ENCODE measurements at places on chromosomes 16 and 17.
A peak's percentile ranks its signal among the peaks of the same experiment; 100 is the strongest.

GRCh38 chr17:40035162-40035559, 19.0 kb downstream of the MED24 start:
- DNase-seq, result peak; percentile 88

GRCh38 chr16:67528222-67528869, at the start of gene RIPOR1:
Gene RIPOR1, plus strand, starts transcription at chr16:67528829. Its CDS starts 9,618 bp downstream, at chr16:67538447.
- peak; percentile 80 for DNase-seq

GRCh38 chr16:80345701-80346100, 195.1 kb upstream of the DYNLRB2 start:
- no peak for DNase-seq

DNA sequence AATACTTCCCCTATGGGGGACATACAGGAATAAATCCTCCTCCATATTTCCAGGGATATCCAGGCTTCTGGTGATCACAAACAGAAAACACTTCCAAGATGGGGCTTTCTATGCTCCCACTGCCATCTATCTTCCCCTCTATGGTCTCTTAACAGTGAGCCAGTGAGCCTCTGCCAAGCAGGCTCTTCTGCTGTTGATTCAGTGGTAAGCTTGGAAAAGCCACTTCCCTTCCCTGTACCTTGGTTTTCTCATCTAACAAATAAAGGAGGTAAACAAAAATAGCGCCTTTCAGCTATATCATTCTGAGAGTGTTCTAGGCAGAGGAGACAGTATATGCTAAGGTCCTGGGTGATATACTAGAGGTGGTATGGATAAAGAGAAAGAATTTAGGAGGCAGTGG, 368.0 kb downstream of the SHISA9 start:
- no peak for DNase-seq

GRCh38 chr17:30716461-30717290, 107.8 kb downstream of the CRLF3 start:
- no peak for DNase-seq

- no peak for DNase-seq
Observed at GRCh38 chr17:53668854-53669253, 153.9 kb upstream of the KIF2B start.

- no peak for DNase-seq
Observed at GRCh38 chr17:41196068-41196467, 6.4 kb downstream of the KRTAP9-1 start.

DNA sequence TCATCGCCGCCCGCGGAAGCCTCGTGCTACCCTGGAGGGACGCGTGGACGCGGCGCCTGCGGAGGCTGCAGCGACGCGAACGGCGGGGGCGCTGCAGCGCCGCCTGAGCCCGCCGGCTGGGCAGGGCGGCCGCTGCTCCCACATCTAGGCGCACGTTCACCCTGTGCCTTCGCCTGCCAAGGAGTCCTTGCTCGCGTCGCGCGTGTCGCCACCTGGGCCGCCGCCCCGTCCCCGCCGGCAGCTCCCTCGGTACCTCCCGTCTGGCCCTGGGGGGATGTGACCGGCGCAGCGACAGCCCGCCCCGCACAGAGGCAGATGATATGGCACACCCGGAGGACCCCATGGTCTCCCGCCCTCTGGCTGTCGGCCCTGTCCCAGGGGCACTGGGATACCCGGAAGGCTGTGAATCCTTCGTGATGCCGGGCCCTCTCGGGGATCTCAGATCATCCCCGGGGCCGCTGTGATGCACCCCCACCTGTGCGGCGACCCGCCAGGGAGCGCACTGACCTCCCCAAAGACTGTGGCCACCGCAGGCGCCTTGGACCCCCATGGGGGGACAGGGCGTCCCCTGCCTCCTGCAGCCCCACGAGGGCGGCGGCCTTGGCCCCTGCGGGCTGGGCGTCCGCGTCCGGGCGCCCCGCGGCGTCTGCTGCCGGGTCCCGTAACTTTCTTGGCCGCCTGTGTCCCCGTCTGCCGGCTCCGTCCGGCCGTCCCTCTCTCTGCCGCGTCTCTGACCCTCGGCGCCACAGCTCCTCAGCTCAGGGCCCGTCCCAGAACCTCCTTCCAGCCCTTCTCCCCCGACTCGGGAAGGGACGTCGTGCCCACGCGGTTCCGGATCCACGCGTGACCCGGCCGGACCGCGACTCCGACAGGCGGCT, 689 bp upstream of the TBC1D24 start:
- peak; percentile 76 for DNase-seq

DNA sequence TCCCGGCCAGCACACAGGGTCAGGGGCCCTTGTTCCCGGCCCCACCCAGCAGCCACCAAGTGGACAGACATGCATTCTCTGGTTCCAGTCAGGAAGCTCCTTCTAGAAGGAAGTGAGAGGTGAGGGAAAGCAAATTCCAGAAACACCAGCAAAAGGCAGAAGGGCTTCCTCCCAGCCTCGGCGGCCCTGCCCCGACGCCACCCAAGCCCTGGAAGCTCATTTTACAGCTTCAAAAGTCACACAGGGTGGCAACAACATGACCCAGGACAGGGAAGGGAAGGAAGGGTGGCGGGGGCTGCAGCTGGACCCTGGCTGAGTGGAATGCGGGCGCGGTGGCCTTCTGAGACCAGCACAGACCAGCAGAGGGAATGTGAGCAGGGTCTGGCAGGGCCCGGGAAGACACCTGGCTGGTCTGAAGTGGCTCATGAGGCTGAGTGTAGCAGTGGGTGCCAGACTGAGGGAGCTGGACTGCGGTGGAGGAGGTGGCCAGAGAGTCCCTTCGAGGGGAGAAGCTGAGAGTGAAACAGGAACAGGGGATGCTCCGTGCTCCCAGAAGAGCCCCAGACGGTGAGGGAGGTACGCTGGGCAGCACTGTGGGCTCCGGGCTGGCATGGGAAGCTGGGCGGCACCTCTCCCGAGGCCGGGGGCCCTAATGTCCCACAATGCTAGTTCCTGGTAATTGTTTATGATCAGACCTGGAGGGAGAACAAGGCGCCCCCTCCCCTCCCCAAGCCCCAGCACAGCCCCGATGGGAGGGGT, 1.9 kb upstream of the UNC13D start:
- DNase-seq, result no peak

DNA sequence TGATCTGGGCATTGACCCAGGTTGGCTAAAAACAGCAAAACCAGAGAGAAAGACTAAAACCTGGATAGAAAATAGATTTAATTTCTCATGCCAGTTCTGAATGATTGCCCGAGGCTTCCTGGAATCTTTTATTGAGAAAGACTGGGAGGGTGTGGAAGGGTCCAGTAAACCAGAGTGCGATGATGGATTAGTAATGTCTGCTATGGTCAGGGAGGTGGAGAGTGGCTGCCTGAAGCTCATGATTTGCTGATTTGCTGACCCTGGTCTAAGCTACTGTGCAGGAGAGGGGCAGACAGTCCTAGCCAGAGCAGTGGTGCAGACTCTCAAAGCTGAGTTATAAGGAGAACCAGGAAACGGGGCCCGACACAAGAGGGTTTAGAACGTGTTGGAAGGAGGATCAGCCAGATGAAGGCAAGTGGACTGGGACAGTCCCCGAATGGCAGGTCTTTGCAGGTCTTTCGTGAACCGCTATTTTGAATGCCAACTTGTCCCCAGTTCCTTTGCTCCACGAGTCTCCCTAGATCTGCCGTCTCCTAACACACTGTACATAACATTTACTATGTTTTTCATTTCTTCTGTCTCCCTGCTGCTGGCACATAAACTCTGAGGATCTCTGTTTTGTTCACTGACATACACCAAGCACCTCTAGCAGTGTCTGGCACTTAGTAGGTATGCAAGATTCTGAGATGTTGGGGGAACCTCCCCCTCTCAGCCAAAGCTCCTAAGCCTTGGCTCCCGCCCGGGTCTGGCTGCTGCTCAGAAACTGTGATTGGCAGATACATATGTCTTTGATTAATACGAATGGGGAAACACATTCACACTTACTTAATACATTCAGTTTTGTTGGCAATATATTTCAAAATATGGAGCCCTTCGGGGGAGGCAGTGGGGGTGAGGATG, 237.3 kb upstream of the TNRC6C start:
- no peak for DNase-seq
